ENCODE measurements at places on chromosomes 6 and 20.

GRCh38 chr20:9068233-9068801 lies 570 bp upstream of the PLCB4 start:
- DNase-seq = no peak

DNA sequence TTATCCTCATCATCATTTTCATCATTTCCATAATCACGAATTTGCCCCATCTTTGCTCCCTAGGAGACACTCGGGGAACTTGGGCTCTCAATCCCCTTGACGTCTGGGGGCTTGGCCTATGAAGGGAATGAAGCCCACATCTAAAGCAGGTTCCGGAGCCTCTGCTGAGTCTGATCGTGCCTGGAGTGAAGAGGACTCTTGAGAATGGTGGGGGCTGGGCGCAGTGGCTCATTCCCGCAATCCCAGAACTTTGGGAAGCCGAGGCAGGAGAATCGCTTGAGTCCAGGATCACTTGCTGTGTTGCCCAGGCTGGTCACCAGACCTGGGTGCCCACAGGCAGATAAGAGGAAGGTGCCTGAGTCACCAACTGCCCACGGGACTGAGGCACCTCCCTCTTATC lies 114.5 kb downstream of the SYCP2 start:
- no peak for DNase-seq

- DNase-seq = no peak
Observed at GRCh38 chr6:7750197-7750596, 24.3 kb downstream of the BMP6 start.

DNA sequence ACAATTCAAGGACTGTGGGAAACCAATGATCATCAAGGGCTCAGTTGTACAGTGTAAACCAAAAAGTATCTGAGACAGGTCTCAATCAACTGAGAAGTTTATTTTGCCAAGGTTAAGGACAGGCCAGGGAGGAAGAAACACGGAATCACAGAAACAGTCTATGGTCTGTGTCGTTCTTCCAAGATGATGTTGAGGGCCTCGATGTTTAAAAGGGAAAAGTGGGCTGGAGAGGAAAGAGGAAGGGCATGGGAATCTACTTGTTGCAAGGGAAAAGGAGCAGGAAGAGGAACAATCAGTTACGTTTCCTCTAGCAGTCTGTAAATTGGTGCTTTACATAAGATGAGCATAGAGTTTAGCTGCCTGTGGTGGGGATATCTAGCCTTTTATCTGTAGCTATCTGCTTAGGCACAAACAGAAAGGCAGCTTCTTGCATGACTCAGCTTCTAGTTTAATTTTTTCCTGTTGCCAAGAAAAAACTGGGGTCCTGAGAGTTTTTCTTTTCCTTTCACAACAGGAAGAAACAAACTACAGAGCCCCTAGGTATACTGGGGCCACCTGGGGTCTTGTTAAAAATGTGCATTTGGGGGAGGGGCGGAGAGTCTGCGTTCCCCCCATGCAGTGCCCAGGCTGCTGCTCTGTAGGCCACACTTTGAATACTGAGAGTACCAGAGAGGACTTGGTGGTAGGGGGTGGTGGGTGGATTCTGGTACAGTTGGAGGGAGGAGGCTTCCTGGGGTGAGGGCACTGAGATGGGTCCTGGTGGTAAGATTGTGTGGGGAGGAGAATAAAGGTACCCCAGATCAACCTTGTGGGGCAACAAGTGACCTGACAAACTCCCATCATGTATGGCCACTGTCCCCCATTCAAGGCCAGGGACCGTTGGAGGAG lies 35.3 kb upstream of the EZR start:
- DNase-seq = no peak

DNA sequence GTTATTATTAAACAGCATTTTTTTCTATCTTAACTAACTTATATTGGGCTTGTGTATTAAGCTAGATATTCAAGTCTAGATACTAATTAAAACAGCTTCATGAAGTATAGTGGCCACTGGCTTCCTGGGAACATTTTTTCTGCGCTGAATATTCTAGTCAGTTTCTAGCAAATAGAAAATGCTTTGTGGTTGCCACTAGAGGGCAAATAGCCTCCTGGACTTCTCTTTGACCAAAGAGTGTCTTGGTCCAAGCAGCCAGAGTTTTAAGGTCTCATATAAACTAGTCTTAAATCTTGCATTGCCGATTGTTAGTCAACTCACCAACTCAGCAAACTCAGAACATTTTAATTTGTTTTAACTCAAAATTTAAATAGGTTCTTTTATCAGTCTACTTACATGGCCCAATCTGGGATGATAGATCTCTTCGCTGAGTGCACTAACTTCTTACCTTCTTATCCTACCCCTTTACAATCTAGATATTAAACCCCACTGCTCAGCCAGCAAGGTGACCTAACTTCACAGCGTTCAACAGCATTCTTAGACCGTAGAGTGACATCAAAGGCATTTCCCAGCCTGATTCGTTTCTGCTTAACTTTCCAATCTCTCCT lies 24.6 kb upstream of the ID4 start:
- no peak for DNase-seq

GRCh38 chr20:3904857-3905256 lies 15.7 kb downstream of the PANK2 start:
- no peak for DNase-seq

DNA sequence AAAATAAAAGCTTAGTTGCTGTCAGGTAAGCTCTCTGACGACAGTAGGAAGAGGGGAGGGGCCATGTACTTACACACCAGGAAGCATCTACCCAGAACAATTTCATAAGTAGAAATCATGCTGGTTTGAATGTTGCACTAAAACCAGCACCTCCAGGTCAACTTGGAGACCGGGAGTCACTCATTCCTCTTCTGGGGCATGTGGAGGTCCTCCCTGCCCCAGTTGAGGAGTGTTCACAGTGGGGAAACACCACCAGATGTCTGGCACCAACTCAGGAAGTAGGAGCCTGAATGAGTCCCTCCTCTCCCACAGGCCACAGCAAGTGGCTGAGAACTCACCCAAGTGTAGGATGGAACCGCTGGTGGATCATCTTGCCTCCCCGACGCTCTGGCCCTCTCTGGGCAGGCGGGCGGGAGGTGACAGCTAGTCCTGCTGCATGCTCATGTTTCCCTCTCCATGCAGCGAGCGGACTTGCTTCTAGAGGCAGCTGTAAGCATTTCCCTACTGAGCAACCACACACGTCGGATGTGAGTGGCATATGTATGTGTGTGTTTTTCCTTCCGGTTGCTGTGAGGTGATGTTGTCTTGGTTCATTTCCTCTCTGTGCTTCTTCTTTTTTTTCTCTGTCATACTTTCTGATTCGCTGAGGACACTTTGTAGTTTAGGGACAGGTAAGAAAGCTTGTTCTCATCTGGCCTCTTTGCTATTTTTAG lies 149.5 kb upstream of the NEDD9 start:
- peak; percentile 26 for DNase-seq

DNA sequence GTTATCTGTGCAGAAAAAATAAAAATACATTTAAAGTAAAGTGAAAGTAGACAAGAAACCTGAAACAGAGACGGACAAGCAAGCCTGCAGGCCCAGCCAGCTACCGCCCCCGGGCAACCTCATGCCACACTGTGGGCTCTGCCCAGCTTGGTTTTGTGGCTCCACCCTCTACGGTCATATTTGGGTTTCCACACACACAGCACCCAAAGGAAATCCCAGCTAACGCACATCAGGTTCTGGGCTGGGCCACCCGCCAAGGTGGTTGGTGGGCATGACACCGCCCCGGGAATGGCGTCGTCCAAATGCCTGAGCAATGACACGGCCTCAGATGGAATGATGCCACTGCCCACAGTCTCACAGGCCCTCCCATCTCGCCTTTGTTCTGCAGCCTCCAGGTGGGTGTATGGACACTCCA lies 22.9 kb downstream of the FAM110A start:
- peak; percentile 15 for DNase-seq

DNA sequence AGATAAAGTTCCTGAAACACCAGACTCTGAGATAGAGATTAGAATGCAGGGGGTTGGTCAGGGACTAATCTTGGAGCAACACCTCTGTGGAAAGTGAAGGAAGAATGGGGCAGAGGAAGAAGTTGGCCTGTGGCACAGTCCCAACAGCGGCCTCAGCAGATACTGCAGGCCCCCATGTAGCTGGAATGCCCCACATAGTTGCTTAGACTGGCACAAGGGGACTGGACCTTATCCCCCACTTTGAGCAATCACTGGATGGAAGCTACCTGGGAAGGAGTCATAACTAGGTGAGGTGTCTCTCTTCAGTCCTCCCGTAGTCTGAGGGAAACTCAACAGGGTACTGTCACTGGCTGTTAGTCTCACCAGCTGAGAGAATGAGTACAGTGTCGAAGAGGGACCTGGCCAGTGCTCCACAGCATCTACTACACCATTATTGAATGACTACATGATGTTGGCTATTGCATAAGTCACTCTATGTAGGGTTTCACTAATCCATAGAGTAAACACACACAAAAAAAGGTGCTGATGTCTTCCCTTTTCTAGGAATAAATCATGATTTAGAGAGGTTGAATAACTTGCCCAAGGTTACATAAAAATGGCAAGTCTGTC lies 47.5 kb downstream of the ADGRG6 start:
- no peak for DNase-seq

DNA sequence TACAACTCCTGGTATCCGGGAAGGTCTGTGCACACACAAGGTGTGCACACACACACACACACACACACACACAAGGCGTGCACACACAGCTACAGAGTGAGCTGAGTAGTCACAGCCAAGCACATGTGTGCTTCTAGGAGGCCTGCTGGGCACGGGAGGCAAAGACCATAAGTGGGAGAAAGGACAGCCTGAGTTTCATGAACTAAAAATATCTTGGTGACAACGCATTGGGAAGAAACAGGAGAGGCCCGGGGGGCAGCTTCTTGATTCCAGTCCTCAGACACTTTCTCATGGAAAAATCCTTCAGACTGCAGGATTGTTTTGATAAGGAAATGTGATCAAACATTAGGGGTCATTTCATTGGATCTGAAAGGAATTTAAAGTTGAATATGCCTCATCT lies 2.6 kb downstream of the TRAF3IP2 start:
- no peak for DNase-seq

Measured in effector CD8-positive, alpha-beta T cell (primary cell).